Neural crest cell (in vitro differentiated cells): ENCODE measurements at places on chromosomes 3 and 15. TPM values are rescaled to one million over a fixed set of nuclear protein-coding genes. Genes with fewer than 3 reads are reported as not detected.

CLRN1 gene
- not detected in 2 replicates for total RNA-seq

PLA2G4E gene
- total RNA-seq: not detected in 2 replicates

FEZF2 gene
- total RNA-seq: 0.18 and 0.28 TPM in 2 replicates

DUOXA1 gene
- not detected in 2 replicates for total RNA-seq
